CD4-positive, CD25-positive, alpha-beta regulatory T cell (primary cell): ENCODE measurements at places on chromosomes 2 and 18.
A peak's percentile ranks its signal among the peaks of the same experiment; 100 is the strongest.

GRCh38 chr2:27856386-27856785 is 33.8 kb downstream of the RBKS start:
- DNase-seq: no peak

DNA sequence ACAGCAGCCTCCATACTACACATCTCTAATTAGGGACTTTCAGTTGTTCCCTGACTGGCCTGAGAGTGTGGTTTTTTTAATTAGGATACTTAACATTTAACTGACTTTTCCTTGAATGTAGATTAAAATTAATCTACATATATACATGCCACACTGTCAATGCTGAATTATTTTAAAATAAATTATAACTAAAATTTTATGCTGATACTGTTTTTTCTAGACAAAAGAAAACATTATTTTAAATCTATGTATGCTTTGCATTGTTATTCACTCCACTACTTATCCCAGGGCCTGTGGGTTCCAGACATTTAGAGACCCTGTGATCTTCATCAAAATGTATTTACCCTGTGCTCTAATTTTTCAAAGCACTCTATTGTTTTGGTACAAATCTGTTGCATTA is 496.0 kb upstream of the MAP2 start:
- no peak for DNase-seq

GRCh38 chr2:115481842-115482241 is 1039.4 kb downstream of the DPP10 start:
- DNase-seq: no peak

- peak; percentile 23 for DNase-seq
These were observed 720 bp downstream of the LBX2 start for GRCh38 chr2:74498500-74499266.

- no peak for DNase-seq
These were observed 122.6 kb downstream of the GBX2 start for GRCh38 chr2:236045251-236046235.

- DNase-seq: no peak
These were observed 449.7 kb upstream of the CWC22 start for GRCh38 chr2:180456801-180457200.

DNA sequence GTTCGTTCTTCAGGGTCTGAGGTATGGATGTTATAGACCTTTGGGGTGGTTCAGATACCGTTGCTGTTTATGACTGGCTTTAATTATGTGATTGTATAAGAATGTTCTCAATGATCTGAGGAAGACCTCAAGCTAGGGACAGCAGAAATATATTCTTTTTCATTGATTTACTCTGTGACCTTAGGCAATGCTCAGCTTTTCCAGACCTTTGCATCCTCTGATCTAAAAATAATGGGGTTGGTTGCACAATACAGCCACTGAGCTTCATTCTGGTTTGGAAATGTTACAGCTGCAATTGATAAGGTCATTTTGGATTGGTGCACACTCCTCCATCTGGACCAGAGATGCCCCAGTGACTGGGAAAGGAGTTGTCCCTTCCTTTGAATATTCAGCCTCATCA is 17.2 kb upstream of the CABYR start:
- DNase-seq: no peak

GRCh38 chr18:34794348-34794747 is 84.2 kb downstream of the DTNA start:
- DNase-seq: no peak

DNA sequence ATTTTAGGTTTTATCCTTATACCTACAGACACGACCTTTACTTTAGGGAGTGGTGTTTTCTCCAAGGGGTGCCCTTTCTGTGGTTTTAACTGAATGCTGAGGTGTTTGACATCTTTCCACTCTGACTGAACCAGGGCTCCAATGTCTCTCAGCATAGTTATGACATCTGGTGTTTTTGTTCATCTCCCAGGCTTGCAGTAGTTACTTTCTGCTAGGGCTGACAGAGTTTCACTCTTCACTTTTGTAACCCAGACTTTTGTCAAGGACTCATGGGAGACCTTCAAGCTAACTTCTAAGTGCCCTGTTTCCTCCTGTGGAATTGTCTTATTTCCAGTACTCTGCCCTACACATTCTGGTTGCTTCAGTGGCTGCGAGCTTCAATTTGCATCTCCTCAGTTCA is 103.1 kb downstream of the CCDC85A start:
- no peak for DNase-seq
